ENCODE measurements at places on chromosomes 12 and 14.

- H3K4me1 ChIP-seq, result peaks cover 19% of the 10 kb centered on the region
- no peak for DNase-seq
- H3K27me3 ChIP-seq, result no peaks in the 10 kb centered on the region
- no peak overlapping the region for H3K27ac ChIP-seq
Measured at GRCh38 chr12:19223018-19223417, 93.5 kb downstream of the PLEKHA5 start.

DNA sequence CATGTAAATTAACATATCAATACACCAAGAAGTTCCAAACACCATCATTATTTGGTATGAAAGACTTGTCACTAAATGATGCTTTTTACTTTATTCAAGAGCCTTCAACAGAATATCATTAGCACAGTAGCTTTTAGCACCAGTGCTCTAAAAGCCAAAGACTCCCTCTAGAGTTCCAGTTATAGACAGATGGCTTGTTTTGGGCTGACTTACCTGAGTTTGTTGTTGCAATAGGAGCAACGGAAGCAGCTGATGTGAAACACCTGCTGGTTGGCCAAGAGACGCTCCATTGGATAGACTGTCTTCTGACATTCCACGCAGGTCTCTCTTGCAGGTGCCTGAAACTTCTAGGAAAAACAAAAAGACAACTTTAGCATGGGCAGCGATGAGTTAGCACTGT, 14.5 kb upstream of the CERS5 start:
- H3K27ac ChIP-seq, result no peak overlapping the region
- no peaks in the 10 kb centered on the region for H3K36me3 ChIP-seq
- no peaks in the 10 kb centered on the region for H3K27me3 ChIP-seq
- peaks cover 5% of the 10 kb centered on the region for H3K4me1 ChIP-seq
- no peak for DNase-seq

DNA sequence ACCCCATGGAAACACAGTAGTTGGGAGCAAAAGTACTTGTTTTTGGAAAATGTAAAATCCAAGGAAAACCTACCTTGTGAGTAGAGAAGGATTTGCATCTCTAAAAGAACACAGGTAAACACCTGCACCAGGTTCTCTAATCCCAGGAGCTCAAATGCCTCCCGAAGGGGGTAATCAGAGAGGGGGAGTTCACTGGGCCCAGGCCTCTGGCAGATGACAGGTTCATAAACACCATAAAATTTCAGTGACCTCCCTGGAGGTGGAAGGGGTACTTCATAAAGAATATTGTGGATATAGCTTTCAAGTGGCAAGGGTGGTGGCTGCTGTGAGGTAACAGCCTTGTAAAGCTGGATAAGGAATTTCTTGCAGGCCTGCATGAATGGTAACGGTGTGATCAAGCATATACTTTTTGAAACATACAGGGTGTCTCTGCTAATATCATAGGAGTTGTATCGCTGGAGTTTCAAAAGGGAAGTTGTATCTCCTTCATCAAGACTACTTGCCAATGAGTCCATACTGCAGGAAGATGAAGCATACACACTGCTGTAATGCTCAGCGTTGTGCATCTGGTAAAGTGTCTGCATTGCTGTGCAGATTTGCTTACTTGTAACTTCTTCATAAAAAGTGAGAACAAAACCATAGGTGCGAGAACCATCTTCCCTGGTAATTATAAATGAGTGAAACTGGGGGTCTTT, 111.3 kb downstream of the DENND5B start:
- H3K4me3 ChIP-seq, result no peak overlapping the region
- H3K4me1 ChIP-seq, result peaks cover 10% of the 10 kb centered on the region
- no peak overlapping the region for H3K27ac ChIP-seq
- H3K27me3 ChIP-seq, result no peaks in the 10 kb centered on the region

DNA sequence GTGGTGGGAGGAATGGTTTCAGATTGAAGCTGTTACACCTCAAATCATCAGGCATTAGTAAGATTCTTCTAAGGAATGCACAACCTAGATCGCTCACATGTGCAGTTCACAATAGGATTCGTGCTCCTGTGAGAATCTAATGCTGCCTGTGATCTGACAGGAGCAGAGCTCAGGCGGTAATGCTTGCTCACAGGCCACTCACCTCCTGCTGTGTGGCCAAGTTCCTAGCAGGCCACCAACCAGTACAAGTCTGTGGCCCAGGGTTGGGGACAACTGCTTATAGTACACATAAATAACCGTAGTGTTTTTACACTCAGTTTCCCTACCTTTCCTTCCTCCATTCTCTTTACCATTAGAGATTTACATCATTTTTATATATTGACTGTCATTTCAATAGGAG, 121.4 kb downstream of the SLCO1B3 start:
- H3K27ac ChIP-seq, result no peak overlapping the region
- DNase-seq, result no peak
- no peaks in the 10 kb centered on the region for H3K4me1 ChIP-seq
- H3K4me3 ChIP-seq, result no peak overlapping the region

- H3K4me3 ChIP-seq, result no peak overlapping the region
- H3K27ac ChIP-seq, result no peak overlapping the region
- no peaks in the 10 kb centered on the region for H3K36me3 ChIP-seq
- H3K4me1 ChIP-seq, result no peaks in the 10 kb centered on the region
- no peaks in the 10 kb centered on the region for H3K27me3 ChIP-seq
- no peak for DNase-seq
Measured at GRCh38 chr12:75099210-75099609, 110.4 kb downstream of the KCNC2 start.
